ENCODE measurements at places on chromosomes 6 and 20. TPM values are rescaled to one million over a fixed set of nuclear protein-coding genes. Genes with fewer than 3 reads are reported as not detected.

DNA sequence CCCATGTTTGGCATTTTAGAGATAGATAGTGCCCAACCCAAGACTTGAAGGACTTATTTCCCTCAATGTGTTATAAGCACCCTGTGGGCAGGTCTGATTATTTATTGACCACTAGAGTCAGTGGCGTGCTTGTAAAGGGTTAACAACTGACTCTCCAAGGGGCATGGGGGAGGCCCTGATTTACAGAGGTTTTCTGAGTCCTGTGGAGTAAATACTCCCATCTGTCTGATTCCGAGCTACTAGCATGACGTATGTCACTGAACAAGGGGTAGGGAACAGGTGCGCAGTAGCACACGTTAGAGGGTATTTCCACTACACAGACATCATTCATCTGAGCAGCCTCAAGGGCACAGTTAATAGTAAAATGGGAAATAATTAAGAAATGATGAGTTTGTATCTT lies 17.4 kb upstream of the TRAM2 start:
- DNase-seq, result no peak

DNA sequence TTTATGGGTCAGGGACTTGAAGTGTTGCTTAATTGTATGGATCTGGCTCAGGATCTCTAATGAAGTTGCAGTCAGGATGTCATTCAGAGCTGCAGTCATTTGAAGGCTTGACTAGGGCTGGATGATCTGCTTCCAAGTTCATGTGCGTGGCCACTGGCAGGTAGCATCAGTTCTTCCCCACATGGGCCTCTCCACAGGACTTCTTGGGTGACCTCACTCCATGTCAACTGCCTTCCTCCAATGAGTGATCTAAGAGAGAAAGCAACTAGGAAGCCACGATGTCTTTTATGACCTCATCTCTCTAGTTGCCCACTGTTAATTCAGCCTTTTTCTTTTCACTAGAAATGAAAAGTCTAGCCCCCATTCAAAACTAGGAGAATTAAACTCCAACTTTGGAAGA lies 104.1 kb downstream of the COL9A1 start:
- DNase-seq, result no peak

DNA sequence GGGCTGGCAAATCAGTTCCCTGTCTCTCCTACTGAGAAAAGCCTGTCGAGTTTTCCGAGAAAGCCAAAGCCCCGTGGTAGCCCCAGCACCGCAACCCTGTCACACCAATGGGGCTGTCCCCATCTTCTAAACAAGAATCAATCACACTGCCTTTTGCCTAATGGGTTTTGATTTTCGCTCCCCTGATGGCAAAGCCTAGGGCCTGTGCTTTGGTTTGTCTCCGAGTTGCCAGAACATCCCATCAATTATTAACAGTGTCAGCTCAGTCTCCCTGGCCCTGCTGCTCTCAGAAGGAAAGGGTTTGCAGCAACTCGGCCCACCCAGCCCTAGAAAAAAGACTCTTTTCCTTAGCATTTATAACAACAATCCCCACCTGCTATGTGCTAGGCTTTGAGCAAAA lies 4.2 kb downstream of the KCNB1 start:
- no peak for DNase-seq

DNA sequence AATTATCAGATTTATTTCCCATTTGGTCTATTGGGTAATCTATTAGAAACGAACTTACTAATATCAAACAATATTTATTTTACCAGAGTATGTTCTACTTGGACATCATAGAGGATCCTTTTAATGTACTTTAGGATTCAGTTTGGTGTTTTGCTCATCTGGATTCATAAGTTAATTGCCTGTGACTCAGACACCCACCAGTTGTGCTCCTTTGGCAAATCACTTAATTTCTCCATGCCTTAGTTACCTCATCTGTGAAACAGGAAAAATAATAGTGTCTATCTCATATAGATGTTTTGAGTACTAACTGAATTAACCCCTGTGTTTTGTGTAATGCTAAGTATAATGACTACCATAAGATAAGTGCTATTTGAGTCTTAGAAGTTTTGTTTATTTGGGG lies 292.1 kb downstream of the LAMA2 start:
- DNase-seq, result no peak

- DNase-seq, result peak; percentile 57
These were observed 669 bp upstream of the PEX6 start for GRCh38 chr6:42979523-42980177.

DNA sequence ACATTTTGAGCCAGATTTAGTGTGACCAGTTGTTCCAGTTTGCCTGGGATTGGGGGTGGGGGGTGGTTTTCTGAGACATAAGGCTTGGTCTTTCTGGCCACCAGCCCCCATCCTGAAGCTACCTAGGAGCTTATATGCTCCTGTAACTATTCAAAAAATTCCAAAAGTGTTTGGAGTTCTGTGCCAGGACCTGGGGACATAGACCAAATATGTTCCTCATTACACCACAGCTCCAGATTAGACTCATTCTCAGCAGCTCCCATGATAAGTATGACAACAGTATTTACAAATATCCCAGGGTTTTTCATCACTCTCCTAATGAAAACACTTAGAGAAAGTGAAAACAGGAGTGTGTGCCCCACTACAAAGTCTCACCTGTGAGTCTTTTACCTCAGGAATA lies 37.8 kb upstream of the RNF144B start:
- DNase-seq, result no peak

GRCh38 chr6:43738877-43739641 lies 31.0 kb upstream of the VEGFA start:
- no peak for DNase-seq

DNA sequence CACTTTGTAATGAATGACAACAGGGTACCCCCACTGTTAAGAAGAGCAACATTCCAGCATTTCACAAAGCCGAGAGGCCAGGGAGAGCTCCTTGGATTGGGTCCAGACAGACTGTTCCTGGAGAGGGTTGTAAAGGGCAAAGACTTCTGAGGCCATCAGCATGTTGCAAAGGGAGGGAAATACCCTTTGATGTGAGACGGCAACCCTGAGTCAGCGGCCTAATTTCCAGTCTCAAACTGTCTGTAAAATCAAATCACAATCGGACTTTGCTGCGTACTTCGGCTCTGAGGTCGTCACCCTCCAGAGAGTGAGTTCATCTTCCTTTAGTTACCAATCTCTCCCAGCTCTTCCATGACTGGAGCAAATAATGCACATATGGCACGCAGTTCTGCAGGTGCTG lies 101.0 kb upstream of the DTNBP1 start:
- DNase-seq, result peak; percentile 40

- no peak for DNase-seq
These were observed 73.9 kb upstream of the SOX4 start for GRCh38 chr6:21519642-21520041.

DNA sequence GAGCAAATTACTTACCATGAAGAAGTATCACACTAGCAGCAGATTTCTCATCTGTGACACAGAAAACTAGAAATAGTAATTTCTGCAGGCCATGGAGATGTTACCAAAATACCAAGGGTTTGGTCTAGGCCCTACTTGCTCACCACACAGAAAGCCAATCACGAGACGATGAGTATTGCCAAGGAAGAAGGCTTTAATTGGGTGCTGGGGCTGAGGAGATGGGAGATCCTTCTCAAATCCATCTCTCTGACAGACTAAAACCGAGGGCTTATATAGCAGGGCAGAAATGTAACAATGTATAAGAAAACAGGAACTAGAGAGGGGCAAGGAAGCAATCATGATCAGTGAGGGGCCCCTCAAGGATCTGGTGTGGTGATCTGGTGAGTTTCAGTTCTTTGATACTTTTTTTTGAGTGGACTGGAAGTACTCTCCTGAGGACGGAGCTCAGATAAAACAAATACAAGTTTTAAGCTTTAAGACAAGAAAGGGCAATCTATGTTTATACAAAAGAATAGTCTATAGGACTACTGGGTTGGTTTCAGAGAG lies 40.9 kb downstream of the RNF182 start:
- no peak for DNase-seq

- no peak for DNase-seq
These were observed 154.0 kb downstream of the MBOAT1 start for GRCh38 chr6:20058121-20058905.

DNA sequence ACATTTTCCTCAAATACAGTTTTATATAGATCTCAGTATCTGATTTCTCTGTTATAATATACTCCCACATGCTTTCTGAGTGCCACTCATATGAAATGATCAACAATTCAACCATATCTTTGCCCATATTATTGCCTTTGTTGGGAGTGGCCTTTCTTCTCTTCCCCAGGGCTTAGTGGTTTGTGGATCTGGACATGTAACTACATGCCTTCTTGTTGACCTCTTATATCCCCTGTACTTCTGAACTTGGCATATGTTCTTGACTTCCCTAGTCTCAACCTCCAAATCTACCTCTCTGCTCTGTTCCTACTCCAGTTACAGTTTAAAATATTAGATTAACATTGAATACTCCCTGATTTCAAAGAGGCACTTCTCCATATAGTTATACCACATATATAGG lies 34.3 kb upstream of the PRIM2 start:
- DNase-seq, result no peak

DNA sequence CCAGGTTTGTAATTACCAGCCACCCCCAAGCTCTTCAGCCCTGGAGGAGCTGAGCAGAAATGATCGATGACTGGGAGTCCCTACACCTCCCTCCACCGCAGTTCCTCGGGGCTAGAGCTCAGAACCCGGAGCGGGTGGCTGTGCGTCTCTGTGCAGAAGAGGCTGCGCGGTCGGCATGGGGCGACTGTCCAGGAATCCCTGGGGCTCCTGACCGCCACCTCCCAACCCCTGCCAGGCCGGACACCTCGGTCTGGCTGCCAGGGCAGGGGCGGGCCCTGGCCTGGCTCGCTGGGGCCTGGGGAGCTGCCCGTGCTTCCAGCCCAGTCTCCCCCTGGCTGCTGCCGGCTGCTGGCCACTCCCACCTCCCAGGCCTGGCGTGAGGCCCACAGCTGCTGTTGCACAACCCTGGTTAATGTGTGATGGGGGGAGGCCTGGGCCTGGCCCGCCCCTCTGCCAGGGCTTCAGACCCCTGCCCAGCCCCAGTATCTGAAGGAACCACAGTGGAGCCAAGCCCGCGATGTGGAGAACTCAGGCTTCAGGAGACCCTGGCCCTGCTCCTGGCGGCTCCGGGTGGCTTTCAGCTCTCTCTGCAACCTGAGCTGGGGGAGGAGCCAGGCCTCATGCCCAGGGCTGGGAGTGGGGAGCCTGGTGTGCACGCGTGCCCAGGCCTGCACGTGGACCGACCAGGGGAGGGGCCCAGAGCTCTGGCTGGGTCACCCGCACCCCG lies 1.2 kb downstream of the SLC2A4RG start:
- DNase-seq, result peak; percentile 88

GRCh38 chr6:21383450-21384085 lies 210.0 kb upstream of the SOX4 start:
- no peak for DNase-seq

GRCh38 chr6:9484091-9484490 lies 930.8 kb downstream of the TFAP2A start:
- DNase-seq, result no peak

- DNase-seq, result peak; percentile 38
These were observed 121.5 kb downstream of the PAX1 start for GRCh38 chr20:21826976-21827375.

DNA sequence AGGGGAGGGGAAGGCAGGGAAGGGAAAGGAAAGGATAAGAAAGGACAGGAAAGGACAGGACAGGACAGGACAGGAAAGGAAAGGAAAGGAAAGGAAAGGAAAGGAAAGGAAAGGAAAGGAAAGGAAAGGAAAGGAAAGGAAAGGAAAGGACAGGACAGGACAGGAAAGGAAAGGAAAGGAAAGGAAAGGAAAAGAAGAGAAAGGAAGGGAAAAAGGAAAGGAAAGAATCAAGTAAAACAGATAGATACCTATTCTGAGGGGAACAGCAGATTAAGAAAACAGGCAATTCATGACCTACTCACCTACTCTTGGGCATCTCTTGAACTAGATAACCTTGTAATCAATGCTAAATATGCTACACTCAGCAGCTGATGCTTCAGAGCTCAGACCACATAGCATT lies 265.4 kb downstream of the SYNE1 start:
- DNase-seq, result no peak

DNA sequence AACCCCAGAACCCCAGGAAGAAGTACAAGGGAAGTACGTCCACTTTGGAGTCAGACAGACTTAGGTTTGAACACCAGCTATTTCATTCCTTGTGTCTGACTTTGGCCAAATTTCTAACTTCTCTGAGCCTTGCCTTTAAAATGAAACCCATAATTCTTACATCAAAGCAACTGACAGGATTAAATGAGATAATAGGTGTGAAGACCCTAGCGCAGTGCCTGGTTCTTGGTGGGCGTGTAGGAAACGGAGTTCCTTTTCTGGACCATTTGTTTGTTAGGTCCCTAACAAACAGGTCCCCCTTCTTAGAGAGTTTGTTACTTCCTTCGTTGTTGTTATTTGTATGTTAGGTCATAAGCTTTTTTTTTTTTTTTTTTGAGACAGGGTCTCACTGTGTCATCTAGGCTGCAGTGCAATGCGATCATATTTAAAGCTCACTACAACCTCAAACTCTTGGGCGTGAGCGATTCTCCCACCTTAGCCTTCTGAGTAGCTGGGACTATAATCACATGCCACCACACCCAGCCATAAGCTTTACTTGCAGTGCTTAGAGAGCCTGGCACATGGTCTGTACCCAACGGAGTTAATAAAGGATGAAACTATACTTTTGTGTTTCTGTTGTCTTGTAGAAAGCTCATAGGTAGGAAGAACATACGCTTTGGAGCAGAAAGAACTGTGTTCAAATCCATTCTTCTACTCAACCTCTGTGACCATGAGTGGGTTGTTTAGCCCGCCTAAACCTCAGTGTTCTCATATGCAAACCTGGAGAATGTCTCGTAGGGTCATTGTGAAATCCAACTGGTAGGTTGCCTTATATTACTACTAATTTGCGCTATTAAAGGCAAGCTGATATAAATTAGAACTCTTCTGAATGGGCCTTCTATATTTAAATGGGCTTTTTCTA lies 21.8 kb upstream of the MROH8 start:
- DNase-seq, result no peak

DNA sequence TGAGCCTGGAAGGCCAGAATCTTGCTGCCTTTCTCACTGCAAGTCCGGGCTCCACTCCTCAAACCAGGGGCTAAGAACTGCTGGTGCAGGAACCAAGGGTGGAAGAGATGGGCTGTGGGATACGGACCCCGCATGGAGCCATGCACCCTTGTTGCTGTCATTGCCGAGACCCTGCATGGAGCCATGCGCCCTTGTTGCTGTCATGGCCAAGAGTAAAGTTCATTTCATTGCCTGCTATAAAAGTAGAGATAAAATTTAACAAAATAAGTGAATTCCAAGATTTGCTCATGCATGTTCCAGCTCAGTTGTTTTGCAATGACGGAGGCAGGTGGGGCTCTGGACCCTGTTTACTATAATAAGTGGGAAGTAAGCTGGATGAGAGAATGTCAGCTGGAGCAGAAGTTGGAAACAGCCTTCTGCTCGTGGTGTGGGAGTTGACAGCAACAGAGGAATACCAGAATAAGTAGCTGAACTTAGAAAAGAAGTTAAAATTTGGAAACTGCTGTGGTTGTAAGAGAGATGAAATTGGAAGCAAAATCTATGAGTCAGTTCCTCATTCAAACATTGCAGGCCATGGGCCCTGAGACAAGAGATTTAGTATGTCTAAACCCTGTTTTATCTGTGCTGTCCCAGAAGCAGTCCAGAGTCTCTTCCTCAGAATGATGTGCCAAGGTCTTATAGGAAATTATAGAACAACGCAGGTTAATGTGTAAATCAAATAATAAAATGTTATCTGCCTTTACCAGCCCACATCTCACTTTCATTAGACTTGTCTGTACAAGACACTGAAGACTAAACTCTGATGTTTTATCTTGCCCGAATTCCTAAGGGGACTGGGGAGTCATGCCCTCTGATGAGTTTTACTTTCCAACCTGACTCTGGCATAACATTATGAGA lies 15.8 kb upstream of the THBS2 start:
- DNase-seq, result peak; percentile 89

Gene PDE10A
- total RNA-seq, result 9.2 TPM

Gene MATN4
- 0.99 TPM for total RNA-seq

Gene SNAI1
- total RNA-seq, result 0.59 TPM

Gene ELOVL4
- total RNA-seq, result 60.1 TPM

Gene BCAS1
- 3.4 TPM for total RNA-seq

Data from skin of body (tissue), 3 donors.